ENCODE measurements at places on chromosomes 2 and 18. TPM values are rescaled to one million over a fixed set of nuclear protein-coding genes. Genes with fewer than 3 reads are reported as not detected.

The ERICH2 gene
- 1.2 TPM for total RNA-seq

The SKA1 gene
- 0.95 TPM for total RNA-seq

The SPIRE1 gene
- 14.2 TPM for total RNA-seq

The DBI gene
- 116 TPM for total RNA-seq

The TNP1 gene
- not detected for total RNA-seq

The XRCC5 gene
- total RNA-seq = 183 TPM

The MC2R gene
- total RNA-seq = not detected

The TXNDC2 gene
- 0.16 TPM for total RNA-seq

The RUFY4 gene
- not detected for total RNA-seq

The VPS4B gene
- 41.8 TPM for total RNA-seq

The CDH19 gene
- total RNA-seq = not detected

The C2orf80 gene
- total RNA-seq = not detected

The CD8A gene
- total RNA-seq = not detected

The CRYBA2 gene
- total RNA-seq = not detected

The AKAIN1 gene
- not detected for total RNA-seq

The SIGLEC15 gene
- 3.2 TPM for total RNA-seq

The EVX2 gene
- not detected for total RNA-seq

The MYL1 gene
- not detected for total RNA-seq

The POTEJ gene
- not detected for total RNA-seq

The CHST9 gene
- total RNA-seq = not detected

The PRADC1 gene
- total RNA-seq = 11.1 TPM

The ASB18 gene
- not detected for total RNA-seq

The THOC1 gene
- total RNA-seq = 33.7 TPM

The DNAJC5G gene
- not detected for total RNA-seq

The CCDC150 gene
- 5.2 TPM for total RNA-seq

The GKN2 gene
- not detected for total RNA-seq

The ZNF514 gene
- 12.8 TPM for total RNA-seq

The EPG5 gene
- 21.8 TPM for total RNA-seq

The KHK gene
- 0.32 TPM for total RNA-seq

The CAVIN2 gene
- 25.4 TPM for total RNA-seq

The REG1B gene
- not detected for total RNA-seq

The PCBP1 gene
- 23.1 TPM for total RNA-seq

The KLHL14 gene
- not detected for total RNA-seq

The CD302 gene
- total RNA-seq = 3.9 TPM

The CLEC4F gene
- total RNA-seq = not detected

The PREPL gene
- 31.2 TPM for total RNA-seq

The PRSS56 gene
- not detected for total RNA-seq

The SERPINB5 gene
- total RNA-seq = 0.34 TPM

The ST8SIA5 gene
- not detected for total RNA-seq

The NFATC1 gene
- 3.1 TPM for total RNA-seq

The ACP1 gene
- 82.3 TPM for total RNA-seq

The SETBP1 gene
- total RNA-seq = 5.2 TPM

The IHH gene
- under 0.01 TPM for total RNA-seq

The CYP26B1 gene
- total RNA-seq = 0.52 TPM

Data from bronchial smooth muscle cell (primary cell).